ENCODE measurements at places on chromosomes 2 and 18.

DNA sequence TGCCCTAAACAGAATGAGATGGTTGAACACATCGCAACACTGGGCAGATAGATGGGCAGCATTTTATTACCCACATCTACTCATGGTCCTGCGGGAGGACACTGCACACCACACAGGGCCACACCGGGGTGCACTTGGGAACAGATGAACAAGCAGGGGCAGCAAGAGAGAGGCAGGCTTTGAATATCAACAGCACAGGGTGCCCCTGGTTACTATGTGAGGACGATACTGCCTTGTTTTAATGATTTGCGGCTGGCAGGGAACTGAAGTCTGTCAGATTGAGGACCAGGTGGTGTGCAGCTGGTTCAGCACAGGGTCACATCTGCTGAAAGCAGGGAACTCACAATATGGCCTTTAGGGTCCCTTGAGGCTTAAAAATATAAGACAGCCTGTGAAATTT lies 195.7 kb downstream of the PIEZO2 start:
- no peak for DNase-seq

DNA sequence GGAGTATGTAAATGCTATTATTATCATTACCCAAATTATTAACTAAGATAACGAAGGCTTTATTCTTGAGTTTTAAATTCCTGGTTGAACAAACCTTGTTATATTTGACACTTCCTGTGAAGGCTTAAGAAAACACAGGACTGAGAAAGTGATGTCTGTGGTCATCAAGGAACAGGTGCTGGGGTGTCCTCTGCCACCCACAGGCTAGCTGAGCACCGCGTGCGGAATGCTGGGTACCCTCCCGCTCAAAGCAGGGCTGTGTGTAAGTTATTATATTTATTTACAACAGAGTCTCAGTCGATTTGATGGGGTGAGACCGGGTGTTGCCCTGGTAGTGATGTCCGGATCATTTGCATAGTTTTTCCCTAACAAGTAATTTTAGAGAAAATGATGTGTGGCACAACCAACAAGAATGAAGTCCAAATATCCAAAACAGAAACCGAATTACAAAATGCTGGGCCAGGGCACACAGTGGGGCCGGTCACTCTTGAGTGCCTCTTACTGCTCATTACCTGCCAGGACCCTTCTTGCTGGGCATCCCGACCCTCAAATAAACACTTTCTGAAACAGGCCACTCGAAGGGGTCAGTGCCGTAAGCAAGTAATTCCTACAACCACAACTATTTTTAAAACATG lies 49.2 kb downstream of the TMEM18 start:
- no peak for DNase-seq

DNA sequence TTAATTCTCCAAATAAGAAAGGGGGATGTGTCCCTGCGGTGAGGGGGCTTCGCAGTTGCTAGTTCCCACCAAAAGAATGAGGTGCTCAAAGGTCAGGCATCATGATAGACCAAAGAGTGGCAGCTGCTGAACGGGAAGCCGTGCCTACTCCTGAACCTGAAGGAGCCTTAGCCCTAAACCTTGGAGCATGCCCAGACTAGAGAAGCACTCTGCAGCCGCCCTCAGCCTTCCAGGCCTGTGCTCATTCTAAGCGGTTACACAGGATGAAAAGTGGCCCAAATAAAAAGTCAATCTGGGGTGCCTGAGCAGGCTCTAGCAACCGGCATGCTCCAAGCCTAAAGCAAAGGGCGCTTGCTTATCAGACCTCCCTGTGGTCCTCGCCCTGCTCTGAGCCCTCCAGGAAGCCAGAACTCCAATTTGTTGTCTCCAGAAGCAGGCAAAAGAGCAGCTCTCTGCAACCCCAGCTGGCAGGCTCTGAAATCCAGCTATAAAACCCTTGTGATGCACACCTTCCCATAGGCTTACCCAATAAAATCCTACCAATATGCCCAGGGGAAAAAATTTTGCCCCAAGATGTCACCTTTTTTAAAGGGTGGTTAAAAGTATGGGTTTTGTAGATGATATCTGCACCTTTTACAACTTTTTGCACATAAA lies 17.5 kb downstream of the UXS1 start:
- no peak for DNase-seq

DNA sequence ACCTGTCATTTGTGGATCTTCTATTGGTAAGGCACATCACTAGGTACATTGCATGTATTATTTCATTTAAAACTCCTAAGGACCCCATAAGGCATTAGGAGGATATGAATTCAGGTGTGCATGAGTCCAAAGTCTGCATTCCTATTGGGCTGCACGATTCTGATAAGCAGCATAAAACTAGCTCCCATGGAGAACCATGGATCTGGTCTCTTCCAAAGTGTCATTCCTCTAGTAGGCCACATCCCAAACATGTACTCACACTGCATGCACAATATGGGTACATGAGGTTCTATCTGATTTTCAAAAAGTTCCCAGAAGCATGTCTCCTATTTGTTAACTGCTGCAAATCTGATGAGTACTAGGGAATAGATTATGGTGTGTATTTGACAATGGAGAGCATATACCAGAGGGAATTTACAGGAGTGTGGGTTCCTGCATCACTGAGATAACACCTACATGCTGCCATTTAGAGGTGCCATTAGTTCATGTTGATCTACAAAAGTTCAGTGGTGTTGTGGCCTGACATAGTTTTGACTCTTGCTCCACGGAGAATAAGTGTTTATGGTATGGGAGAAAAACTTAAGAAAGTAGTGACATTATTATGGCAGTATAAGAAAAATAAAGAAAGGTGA lies 11.3 kb downstream of the CYTIP start:
- no peak for DNase-seq

- DNase-seq, result no peak
Observed at GRCh38 chr2:188497726-188498125, 206.1 kb downstream of the GULP1 start.

DNA sequence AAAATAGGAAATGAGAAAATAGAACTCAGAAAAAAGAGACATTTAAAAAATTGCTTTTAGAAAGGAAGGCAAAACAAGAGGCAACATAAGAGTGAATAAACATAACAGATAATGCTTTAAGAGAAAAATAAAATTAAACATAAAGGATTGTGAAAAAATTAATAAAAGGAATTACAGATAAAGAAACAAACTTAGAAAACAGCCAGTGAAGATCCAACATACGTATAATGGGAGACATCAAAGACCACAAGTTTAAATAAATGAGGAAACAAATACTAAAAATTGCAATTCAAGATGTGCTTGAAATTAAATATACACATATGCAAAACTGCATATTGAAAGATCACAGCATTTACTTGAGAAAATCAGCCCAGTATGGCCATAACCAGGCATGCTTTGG lies 448.9 kb downstream of the NBAS start:
- DNase-seq, result peak; percentile 39

- peak; percentile 76 for DNase-seq
Observed at GRCh38 chr2:149038442-149039212, at the start of gene LYPD6B. LYPD6B (plus strand) TSS chr2:149038699; CDS start chr2:149130949, 92,250 bp downstream.

GRCh38 chr18:42163321-42163720 lies 208.3 kb downstream of the PIK3C3 start:
- no peak for DNase-seq

- peak; percentile 10 for DNase-seq
Observed at GRCh38 chr2:8229546-8229986, 452.3 kb upstream of the ID2 start.

Data from DMS53 (cell line).